ENCODE measurements at places on chromosomes 11 and 22.

DNA sequence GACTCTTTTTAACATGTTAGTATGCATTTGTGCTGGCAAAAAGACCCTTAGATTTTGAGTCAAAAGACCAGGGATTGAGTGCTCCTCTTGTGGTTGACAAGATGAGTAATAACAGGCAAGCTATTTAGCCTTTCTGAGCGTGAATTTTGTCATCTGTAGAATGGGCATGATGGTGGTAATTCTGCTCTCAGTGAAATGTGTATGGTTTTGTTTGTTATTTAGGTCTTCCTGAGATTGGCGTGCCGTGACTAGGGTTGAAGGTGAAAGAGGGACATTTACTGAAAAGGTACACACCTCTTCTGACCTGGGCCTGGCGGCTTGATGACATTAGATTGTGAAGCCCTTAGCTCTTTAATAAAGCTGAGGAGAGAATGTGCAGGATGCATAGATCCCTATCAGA lies 8.4 kb upstream of the CEP295 start:
- no peak for DNase-seq

GRCh38 chr22:39518996-39519680 lies 1.2 kb upstream of the ATF4 start:
- DNase-seq = peak; percentile 53

DNA sequence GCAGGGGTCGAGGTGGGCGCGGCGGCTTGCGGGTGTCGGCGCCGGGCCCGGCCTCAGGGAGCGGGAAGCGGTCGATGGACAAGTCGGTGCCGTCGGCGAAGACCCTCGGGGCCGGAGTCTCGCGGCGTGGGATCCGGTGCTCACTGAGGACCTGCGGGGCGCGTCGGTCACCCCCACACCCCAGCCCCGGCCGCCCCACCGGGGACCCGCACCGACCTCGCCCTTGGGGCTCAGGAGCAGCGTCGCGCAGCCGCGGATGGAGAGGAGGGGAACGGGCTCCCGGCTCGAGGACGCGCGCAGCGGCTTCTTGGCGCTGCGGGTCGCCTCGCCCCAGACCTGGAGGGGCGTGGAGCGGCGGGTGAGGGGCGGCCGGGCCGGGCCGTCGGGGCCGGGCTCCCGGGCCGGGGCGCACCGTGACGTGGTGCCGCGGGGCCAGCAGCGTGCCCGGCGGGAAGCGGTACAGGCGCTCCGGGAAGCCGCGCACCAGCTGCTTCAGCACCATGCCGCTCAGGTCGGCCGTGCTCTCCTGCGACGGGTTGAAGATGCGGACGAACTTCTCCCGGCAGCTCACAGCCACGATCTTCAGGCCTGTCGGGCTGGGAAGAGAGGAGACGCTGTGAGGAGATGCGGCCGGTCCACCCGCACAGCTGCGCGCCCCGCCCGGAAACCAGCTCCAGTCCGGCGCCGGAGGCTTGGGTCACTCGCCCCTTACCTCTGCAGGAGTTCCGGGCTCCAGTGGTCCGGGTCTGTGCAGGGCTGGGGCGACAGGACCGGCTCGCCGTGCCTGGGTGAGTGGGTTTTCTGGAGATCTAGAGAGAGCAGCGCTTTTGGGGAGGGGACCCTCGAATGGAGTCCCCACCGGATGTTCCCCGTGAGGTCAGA lies 4.5 kb downstream of the LMNTD2 start:
- no peak for DNase-seq

GRCh38 chr22:17951315-17951714 lies 73.0 kb downstream of the MICAL3 start:
- no peak for DNase-seq

DNA sequence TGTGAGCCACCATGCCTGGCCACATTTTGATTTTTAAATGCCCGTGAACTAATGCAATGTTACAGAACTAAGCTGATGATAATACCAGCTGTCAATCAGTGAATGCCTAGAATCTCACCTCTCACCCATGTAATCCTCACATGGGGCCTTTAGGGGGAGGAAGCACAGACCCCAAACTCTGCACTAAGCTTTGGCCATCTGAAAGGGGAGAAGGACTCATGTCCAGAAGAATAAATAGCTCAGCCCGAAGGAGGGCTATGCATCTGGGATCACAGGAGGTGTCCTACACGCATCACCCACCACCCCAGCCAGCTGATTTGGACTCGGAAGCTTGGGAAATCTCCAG lies 36.0 kb upstream of the YPEL1 start:
- DNase-seq = no peak

Data from MG63 (cell line).